ENCODE measurements at places on chromosomes 5 and 9.

GRCh38 chr5:135103575-135103853 is 69.5 kb upstream of the PITX1 start:
- no peak for DNase-seq

GRCh38 chr9:109419531-109419930 is 78.6 kb downstream of the PTPN3 start:
- no peak for DNase-seq

DNA sequence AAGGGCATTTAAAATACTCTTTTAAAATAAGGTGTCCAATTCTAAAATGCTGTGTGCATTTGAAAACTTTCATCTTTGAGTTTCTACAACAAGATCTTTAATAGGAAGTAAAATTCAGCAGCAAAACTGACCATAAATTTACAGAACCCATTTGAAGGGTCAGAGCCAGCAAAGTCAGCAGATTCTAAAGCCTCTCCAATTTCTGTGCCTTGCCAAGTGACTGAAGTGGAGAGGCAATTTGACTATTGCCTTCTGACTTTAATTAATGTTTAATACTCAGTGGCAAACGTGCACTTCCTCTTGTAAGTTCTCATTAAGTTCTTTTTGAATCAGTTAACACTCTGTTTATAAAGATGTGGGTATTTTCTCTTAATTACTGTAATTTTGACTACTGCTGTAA is 155.2 kb downstream of the BAAT start:
- DNase-seq = no peak

- no peak for DNase-seq
These were observed 492 bp upstream of the FAM169A start for GRCh38 chr5:74866596-74867162.

DNA sequence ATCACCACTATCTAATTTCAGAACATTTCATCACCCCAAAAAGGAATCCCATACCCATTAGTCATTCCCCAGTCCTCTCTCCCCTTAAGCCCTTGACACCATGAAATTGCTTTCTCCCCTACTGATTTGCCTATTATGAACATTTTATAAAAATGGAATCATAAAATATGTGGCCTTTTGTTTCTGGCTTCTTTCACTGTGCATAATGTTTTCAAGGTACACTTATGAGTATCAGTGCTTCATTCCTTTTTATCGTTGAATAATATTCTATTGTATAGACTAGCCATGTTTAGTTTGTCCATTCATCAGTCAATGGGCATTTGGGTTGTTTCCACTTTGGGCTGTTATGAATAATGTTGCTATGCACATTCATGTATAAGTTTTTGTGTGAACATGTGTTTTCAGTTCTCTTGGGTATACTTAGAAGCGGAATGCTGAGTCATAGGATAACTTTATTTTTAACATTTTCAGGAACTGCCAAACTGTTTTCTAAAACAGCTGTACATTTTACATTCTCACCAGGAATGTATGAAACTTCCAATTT is 40.4 kb upstream of the FGF1 start:
- DNase-seq = no peak

GRCh38 chr5:33969572-33970452 is 14.7 kb downstream of the SLC45A2 start:
- peak; percentile 30 for DNase-seq

DNA sequence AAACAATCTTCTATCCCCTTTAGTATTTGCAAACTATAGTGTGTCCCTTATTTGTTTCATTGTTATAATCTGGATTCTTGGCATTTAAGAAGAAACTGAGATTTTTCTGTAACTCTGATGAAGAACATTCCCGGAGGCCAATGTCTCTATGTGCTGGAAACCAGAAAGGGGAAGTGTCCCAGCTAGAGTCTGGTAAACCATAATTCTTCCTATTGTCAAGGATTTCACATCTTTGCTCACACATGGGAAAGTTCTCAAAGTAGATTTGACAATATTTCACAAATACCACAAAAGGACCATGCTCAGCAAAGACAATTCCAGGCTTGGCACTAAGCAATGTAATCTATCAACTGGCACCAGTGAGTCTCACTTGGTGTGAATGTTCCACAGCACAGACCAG is 146.8 kb downstream of the MUSK start:
- no peak for DNase-seq

DNA sequence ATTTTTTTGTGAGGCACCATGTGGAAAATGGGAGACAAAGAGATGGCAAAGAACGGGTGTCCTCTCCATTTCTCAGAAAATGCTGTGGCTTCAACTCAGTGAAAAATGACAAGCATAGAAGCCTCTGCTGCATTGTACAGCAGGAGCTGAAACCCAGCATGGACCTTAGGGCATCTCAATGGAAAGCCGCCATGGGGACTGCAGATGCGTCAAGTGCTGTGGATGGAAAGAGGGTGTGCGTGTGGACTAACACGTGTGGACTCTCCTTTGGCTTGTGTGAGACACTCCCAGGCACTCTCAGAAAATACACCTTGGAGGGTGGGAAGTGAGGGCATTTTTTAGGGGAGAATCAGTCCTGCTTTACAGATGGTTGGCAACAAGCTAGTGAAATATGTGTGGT is 2.2 kb upstream of the GLRX start:
- no peak for DNase-seq

GRCh38 chr9:18138656-18139055 is 335.3 kb upstream of the ADAMTSL1 start:
- DNase-seq = no peak

GRCh38 chr5:129074903-129075302 is 19.6 kb upstream of the ISOC1 start:
- DNase-seq = no peak

DNA sequence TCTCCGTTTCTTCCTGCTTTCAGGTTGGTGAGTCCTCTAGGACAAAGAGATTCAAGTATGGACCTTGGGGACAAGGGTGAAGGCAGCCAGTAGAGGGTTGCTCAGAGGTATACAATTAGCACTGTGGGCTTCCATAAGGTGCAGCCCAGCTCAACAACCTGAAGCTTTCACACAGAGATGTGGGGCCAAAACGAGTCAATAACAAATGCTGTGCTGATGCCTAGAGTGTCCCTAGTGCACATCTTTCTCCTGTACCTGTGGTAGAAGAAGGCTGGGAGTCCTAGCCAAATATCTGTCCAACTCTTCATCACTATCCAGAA is 20.7 kb upstream of the MLANA start:
- DNase-seq = no peak

DNA sequence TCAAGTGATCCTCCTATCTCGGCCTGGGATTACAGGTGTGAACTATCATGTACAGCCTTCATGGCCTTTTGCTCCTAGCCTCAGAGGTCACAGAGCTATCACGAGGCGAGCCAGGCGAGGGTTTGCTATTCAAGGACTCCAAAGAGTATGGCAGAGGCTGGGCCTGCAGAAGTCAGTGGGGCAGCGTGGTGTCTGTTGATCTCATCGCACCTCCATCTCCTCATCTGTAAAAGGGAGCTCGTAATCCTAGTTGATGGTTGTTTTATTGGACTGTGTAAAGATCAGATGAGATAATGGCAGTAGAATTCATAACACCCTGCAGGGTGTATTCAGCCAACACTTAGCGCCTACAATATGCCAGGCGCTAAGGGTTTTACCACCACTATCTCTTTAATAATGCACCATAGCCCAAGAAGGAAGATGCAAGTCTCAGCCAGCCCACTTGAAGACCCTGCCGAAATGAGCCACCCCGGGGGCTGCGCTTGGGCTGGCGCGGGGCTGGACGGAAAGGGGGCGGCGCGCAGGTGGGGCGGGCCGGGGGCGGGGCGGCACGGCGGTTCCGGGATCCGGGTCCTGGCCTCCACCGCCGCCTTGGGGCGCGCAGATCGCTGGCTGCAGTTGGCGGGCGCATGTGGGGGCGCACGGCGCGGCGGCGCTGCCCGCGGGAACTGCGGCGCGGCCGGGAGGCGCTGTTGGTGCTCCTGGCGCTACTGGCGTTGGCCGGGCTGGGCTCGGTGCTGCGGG is at the start of gene GALNT12:
Gene GALNT12 (plus strand): TSS at position 601 of the 744 bp plus-strand sequence. CDS start 29 bp downstream, at position 630.
- peak; percentile 64 for DNase-seq

GRCh38 chr5:177447066-177447610 is 524 bp downstream of the PRR7 start:
- DNase-seq = peak; percentile 81

DNA sequence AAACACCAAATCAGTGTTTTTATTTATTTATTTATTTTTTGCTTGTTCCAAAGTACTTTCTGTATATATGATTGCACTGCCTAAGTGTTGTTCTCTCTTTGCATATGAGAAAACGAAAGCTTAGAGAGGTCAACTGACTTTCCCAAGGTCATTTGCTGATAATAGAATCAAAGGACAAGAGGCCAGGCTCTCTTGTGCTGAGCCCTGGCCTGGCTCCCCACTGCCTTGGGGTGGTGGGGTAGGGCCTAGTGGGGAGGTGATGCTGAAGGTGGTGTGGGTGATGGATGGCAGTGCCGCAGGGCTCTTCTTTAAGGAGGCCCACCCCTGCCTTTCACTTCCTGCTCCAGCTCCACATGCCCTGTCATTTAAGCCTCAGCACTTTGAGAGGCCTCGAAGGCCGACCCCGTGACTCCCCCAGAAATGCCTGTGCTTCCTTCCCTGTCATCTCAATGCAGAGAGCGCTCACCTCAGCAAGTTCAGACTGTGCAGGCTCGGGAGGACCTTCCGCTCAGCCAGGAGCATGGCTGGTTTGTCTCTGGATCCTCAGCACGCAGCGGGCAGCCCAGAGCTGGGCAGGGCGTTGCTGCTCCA is 59.5 kb downstream of the SMIM23 start:
- DNase-seq = no peak

GRCh38 chr5:80033513-80033912 is 1.6 kb upstream of the THBS4 start:
- DNase-seq = no peak

- no peak for DNase-seq
These were observed 36.0 kb downstream of the ANKRD33B start for GRCh38 chr5:10599862-10600284.

GRCh38 chr9:13587571-13587970 is 308.1 kb upstream of the MPDZ start:
- no peak for DNase-seq
